ENCODE measurements at places on chromosomes 3 and 15. TPM values are rescaled to one million over a fixed set of nuclear protein-coding genes. Genes with fewer than 3 reads are reported as not detected.

Gene LRTM1
- 114 TPM for polyA plus RNA-seq

Gene ADAMTS7
- polyA plus RNA-seq, result 13.7 TPM

Gene TMEM108
- polyA plus RNA-seq, result 18.6 TPM

Gene C2CD4A
- 0.04 TPM for polyA plus RNA-seq

Gene RGMA
- polyA plus RNA-seq, result 65.4 TPM

Gene LMOD3
- polyA plus RNA-seq, result 182 TPM

Gene GRK7
- polyA plus RNA-seq, result 0.10 TPM

Gene MYZAP
- 2.6 TPM for polyA plus RNA-seq

Gene CCR9
- not detected for polyA plus RNA-seq

Gene EPHB1
- polyA plus RNA-seq, result 49.5 TPM

Gene PSTPIP1
- 2.7 TPM for polyA plus RNA-seq

Gene LRRK1
- polyA plus RNA-seq, result 5.6 TPM

Gene TERC
- polyA plus RNA-seq, result 0.35 TPM

Gene NLGN1
- 1.5 TPM for polyA plus RNA-seq

Gene C15orf39
- 8.0 TPM for polyA plus RNA-seq

Gene TAGLN3
- 3.4 TPM for polyA plus RNA-seq

DNA sequence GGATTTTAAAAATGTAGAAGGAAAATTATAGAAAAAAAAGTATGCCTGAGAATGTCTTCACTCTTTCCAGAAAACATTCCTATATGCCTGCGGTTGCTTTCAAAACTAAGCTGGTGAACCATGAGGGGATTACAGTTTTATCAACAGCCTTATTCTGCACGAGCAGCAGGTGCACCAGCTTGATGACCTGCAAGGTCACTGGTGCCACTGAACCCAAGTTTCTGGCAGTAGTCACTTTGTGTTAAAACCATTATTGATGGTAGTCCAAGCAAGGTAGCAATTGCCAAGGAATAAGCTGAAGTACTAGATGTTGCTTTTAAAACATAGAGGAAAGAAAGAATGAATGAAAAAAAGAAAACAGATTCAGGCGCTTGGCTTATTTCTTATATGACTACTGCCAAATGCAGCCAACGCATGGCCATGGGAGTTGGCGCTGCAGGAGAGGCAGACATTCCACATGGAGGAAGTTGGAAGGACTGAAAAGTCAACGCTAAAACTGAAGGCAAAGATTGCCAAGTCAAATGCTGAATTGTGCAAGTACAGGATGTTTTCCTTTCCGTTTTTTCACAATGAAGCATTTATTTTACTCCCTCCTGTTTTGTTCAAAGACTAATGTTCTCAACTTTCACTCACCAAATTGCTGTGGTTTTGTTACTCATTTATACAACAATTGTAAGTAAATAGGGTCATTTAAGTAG lies 601.4 kb downstream of the CADM2 start:
- DNase-seq, result no peak

GRCh38 chr3:16338999-16339398 lies 74.0 kb downstream of the OXNAD1 start:
- DNase-seq, result no peak

DNA sequence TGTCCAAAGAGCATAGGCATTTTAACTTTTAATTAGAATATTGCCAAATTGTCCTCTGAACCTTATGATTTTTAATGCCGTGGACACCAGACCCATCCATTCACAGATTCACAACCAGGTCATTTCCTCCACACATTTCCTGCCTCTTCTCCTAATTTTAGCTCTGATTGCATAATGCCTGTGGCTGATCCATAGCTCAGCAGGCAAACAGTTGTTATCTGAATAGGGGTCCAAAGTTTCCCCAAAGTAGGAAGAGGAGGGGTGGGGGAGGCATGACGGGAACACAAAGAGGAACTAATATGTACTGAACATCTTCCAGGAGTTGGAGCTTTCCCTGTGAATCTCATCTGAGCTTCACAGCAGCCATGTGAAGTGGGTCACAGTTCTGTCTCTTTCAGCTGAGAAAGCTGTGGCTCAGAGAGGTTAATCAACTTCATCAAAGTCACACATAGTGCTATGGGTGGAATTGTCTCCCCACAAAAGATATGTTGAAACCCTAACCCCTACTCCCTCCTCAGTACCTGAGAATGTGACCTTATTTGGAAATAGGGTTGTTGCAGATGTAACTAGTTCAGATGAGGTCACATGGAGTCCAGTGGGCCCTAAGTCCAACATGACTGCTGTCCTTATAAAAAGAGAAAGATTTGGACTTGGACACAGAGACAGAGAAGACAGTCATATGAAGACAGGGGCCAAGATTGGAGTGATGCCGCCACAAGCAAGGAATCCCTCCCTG lies 106.7 kb upstream of the AGBL1 start:
- DNase-seq, result no peak

GRCh38 chr3:104018541-104018940 lies 1348.2 kb upstream of the ALCAM start:
- DNase-seq, result no peak

DNA sequence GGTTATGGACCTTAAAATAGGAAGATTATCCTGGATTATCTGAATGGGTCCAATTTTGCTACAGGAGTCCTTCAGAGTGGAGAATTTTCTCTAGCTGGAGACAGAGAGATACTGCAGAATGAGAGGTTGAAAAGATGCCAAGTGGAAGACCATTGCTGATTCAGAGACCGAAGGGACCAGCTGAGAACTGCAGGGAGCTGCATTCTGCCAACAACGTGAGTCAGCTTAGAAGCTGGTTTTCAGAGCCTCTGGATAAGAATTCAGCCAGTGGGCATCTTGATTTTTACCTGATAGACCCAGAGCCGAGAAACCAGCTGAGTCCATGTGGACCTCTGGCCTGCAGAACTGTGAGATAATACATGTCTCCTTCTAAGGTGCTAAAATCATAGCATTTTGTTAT lies 234.0 kb downstream of the NR2F2 start:
- DNase-seq, result no peak

DNA sequence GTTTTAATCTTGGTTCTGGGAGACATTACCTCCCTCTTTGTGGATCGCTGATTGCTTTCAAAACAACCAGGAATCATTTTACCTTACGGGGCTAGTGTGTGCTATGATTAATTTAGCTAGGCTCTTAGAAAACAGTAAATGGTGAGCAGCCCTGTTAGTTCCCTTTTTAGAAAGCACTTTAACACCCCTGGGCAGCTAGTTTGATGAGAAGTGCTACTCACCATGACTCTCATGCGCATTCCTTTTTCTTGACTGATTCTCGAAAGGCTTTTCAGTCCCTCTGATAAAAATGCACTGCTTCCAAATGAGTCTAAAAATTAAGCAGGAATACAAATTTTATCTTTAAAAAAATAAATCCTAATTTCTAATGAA lies 75.3 kb upstream of the LEKR1 start:
- DNase-seq, result no peak

- DNase-seq, result no peak
Measured at GRCh38 chr3:150764566-150764965, 1.6 kb upstream of the SIAH2 start.

- no peak for DNase-seq
Measured at GRCh38 chr3:81270603-81271379, 490.7 kb downstream of the GBE1 start.

GRCh38 chr15:26744894-26745293 lies 28.0 kb downstream of the GABRB3 start:
- no peak for DNase-seq

- DNase-seq, result no peak
Measured at GRCh38 chr3:154758109-154758868, 321.8 kb upstream of the MME start.

DNA sequence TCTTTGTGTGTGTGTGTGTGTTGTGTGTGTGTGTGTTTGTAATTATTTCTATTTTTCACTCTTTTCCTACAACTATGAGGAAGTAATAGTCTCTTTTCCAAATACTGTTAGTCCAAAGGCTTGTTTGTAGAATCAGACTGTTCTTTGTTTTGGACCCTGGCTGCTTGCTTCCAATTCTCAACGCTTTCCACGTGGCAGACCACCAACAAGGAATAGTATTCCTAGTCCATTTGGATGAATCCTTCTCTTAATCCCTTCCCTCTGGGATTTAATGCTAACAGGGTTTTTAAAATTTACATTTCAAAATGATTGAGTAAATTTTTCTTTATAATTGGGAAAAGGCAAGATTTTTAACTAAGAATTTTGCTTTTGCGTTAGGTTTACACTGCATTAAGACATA lies 62.7 kb downstream of the ADAMTSL3 start:
- DNase-seq, result no peak

DNA sequence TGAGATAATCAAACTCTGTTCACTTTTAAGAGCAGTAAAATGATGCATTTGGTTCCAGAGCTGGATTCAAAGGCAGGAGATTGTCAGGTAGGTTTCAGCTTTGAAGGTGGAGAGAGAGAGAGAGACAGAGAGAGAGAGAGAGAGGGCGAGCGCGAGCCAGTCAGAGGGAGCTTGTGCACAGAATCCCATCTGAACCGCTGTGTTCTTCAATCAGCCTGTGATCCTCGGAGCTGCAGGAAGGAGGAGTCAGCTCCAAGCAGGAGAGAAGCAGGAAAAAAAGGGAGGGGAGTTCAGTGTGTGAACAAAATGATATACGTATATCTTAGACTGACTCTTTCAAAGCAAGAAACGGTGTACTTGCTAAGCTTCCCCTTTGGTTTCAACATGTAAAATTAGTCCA lies at the start of gene GPR149:
Gene GPR149, minus strand, starts transcription at position 177 of the 400 bp plus-strand sequence. CDS start 575 bp downstream, outside the sequence.
- DNase-seq, result no peak

DNA sequence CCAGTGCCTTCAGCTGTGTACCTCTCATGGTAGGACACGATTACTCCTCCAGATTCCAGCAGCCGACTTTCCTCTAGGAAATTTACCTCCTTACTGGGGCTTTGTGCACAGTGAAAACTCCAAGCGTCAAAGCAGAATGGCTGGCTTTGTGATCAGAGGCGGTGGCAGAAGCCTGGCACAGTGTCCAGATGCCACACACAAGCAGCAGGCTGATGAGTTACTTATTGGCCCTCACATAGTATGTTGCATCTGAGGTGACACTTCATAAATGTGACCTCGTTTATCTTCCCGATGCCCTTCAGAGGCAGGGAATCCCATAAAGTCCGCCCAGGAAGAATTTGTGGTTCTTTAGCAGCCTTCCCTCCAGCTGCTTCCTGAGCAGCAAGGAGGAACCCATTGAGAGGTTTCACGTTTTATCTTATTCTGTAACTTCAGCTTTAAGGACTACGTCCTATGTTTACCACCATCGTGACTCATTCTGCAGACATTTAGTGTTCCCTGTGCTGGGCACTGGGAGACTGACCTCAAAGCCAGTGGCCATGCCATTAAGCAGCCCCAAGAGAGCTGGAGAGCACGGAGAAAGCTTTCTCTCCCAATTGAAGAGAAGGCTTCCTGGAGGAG lies 107.1 kb upstream of the C15orf61 start:
- DNase-seq, result no peak

GRCh38 chr15:95162967-95163531 lies 931.7 kb downstream of the MCTP2 start:
- no peak for DNase-seq

GRCh38 chr3:38521391-38521987 lies 25.3 kb downstream of the EXOG start:
- DNase-seq, result peak; percentile 31

- no peak for DNase-seq
Measured at GRCh38 chr3:16122661-16123060, 51.8 kb upstream of the GALNT15 start.

DNA sequence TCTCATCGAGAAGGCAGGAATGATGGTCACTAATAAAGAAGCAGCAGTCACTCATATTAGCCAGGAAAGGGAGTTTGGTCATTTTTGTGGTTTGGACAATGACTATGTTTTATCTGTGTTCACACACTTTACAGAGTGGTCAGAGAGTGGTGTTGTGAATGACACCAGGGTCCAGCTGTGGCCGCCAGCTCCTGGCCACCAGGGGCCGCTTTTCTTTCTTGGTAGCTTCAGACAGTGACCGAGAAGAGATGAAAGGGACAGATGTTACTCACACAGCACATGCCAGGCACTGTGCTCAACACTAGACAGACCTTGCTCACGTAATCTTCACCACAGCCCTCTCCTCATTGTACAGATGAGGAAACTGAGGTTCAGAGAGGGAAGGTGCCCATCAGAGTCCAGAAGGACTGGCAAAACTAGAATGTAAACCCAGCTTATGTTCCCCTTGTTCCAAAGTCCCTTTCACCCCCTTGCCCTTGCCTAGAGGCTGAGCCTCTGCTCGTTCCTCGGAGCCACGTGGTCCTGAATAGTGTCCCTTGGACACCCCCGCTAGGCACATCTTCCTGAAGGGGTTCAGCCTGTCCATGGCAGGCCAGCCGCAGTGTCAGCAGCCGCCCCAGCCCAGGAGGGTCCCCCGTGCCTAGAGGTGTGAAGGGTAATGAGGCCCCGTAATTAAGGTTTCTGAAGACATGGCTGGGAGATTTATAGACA lies 55.6 kb downstream of the CYP11A1 start:
- no peak for DNase-seq
